AG08396 (cell line): ENCODE measurements at places on chromosomes 11 and 22.

- DNase-seq, result no peak
Measured at GRCh38 chr22:47434336-47435203, 672.1 kb downstream of the TBC1D22A start.

GRCh38 chr22:31998784-31999385 lies 44.2 kb upstream of the SLC5A1 start:
- DNase-seq, result no peak

- DNase-seq, result no peak
Measured at GRCh38 chr11:96303980-96304379, 39.0 kb downstream of the MAML2 start.

GRCh38 chr11:33926671-33927552 lies 35.0 kb upstream of the LMO2 start:
- no peak for DNase-seq

- DNase-seq, result no peak
Measured at GRCh38 chr11:60870276-60870675, 2.9 kb downstream of the ZP1 start.
